ENCODE measurements at places on chromosomes 3 and 15.

GRCh38 chr15:74960286-74960685 is 3.7 kb upstream of the RPP25 start:
- DNase-seq = no peak

- DNase-seq = no peak
Measured at GRCh38 chr3:22933841-22934116, 269.3 kb upstream of the UBE2E2 start.

- DNase-seq = no peak
Measured at GRCh38 chr3:158739078-158739477, 6.8 kb upstream of the RARRES1 start.

DNA sequence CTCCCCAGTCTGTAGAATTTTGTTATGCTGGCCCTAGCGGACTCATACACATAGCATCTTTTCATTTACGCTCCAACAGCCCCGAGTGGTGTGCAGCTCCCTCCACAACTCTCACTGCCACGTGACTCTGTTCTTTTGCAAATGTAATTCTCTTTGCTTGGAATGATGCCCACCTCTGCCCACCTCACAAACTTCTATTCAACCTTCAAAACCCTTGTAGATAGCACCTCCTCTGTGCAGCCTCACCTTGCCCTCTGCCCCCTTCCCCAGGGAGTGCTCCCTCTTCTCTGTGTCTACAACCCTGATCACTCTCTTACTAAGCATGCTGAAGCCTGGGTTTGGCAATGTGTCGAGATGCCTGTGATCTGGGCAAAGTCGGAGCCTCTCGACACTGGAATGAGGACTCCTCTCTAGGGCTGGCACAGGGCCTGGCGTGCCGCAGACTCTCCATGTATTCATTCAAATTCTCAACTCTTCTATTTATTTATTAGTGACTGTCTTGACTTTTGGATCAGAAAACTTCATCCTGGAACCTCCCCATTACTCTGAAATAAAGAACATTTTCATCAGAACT is 73.5 kb downstream of the MGLL start:
- no peak for DNase-seq

DNA sequence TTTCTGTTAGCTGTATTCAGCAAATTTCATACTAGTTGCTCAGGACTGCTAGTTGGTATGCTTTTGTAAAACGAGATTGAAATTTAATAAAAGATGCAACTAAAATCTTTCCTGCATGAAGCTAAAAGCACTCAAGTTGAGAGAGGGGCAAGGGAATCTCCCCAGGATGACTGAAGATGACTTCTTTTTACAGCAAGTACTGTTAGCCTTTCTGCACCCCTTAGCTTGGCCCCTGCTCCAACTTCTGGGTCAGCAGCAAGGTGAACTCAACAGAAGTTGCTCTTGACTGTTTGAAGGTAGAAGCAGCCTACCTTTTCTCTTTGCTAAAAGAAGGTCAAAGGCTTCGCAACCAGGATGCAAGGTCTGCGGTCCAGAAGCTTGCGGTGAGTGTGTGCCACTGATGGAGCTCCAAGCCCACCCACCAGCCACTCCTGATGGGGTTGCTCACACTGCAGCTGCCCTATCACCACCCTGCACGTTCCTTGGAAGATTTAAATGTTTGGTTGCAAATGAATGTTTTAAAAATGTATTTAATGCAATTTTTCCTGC is 32.5 kb downstream of the NME9 start:
- DNase-seq = no peak

- DNase-seq = peak; percentile 65
Measured at GRCh38 chr3:161221806-161222600, 892 bp downstream of the NMD3 start.

DNA sequence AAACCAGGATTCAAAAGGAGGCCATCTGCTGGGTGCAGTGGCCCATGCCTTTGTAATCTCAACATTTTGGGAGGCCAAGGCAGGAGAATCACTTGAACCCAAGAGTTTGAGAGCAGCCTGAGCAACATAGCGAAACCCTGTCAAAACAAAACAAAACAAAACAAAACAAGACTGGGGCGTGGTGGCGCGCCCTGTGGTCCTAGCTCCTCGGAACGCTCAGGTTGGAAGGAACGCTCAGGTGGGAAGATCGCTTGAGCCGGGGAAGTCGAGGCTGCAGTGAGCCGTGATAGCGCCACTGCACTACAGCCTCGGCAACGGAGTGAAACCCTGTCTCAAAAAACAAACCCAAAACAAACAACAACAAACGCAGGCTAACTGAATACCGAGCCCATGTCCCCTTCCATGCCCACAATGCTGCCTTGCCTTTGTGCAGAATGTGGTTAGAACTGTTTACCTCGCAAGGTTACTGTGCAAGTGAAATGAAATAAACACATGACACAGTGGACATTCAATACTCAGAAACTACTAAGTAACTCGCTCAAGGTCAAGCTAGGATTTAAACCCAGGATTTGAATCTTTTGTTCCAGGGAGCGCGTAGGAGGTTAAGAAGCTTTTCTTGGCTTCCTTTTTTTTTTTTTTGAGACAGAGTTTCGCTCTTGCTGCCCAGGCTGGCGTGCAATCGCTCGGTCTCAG is 766 bp upstream of the EMC4 start:
- DNase-seq = no peak

DNA sequence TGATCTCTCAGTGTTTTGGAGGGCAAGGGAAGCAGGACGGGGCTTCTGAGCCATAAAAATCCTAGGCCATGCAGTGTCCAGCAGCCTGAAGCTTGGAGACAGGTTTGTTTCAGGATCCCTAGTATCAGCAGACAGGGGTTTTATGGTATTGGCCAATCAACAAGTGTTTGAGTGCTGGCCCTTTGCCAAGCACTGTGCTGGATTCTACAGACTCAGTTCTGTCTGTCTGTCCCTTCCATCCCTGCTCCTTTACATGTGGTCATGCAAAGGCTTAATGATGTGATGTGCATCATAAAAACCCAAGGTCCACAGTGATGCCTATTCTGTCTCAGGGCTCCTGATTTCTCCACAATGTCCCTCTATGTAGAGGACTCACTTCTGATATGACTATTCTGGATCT is 184.1 kb downstream of the LRTM1 start:
- no peak for DNase-seq

DNA sequence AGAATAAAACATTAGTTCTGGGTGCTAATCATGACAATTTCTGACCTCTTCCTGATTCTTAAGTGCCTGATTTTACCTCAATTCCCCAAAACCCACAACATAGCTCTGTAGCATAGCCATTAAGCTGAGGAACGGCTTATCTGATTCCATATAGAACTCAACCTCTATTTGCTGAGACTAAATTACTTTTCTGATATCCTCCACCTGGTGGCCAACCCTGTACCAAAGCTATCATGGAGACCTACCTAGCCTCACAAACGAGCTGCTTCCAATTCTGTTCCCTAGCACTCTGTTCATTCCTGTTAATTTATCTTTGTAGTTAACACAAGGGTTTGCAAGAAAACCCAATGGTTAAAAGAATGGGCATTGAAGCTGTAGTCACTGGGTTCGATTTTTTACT is 245.2 kb downstream of the PLOD2 start:
- no peak for DNase-seq

DNA sequence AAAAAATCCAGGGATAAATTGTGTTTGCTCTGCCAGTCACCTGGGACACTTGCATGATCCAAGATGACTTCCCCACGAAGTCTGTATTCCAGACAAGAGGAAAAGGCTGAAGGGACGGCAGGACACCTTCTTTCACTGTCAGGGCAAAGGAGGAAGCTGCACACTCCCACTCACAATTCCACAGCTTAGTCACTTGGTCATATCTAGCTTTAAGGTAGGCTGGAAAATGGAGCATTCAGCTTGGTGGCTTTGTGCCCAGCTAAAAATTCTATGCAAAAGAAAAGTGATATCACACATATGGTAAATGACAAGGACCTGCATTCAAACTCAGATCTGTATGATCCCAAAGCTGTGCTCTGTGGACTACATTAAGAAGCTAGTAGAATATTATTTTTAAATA is 109.2 kb upstream of the TPM1 start:
- no peak for DNase-seq

- DNase-seq = no peak
Measured at GRCh38 chr3:193865339-193865738, 270.6 kb upstream of the HES1 start.

DNA sequence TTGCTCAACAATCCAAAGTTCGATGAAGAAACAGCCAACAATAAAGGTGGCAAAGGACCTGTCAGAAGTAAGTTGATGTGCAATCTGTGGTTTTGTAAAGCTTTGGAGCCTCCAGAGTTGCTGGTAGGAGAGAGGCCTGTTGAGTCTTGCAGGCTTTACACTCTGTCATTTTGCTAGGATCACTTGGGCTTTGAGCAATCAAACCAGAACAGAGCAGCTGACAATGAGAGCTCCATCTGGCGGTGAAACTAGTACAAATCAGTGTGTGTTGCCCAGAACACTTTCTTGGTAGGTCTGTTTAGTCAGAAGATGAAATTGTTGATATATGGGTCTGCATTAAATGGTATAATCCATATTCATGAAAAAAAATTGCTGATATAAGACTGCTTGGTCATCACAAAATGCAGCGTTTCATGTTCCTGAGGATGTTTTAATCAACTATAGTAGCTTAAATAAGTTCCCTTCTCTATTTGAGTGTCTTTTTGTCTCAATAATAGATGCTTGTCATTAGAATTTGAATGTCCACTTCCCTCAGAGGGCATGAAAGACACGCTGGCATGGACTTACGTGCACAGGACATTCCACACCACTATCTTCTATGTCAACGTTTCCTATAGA is 25.7 kb downstream of the TMOD2 start:
- peak; percentile 92 for DNase-seq
